T-helper 2 cell (primary cell): ENCODE measurements at places on chromosomes 3 and 15.

- no peak for DNase-seq
Measured at GRCh38 chr15:69085325-69086081, 71.0 kb downstream of the NOX5 start.

GRCh38 chr3:187739561-187740332 is 5.5 kb downstream of the BCL6 start:
- peak; percentile 66 for DNase-seq

DNA sequence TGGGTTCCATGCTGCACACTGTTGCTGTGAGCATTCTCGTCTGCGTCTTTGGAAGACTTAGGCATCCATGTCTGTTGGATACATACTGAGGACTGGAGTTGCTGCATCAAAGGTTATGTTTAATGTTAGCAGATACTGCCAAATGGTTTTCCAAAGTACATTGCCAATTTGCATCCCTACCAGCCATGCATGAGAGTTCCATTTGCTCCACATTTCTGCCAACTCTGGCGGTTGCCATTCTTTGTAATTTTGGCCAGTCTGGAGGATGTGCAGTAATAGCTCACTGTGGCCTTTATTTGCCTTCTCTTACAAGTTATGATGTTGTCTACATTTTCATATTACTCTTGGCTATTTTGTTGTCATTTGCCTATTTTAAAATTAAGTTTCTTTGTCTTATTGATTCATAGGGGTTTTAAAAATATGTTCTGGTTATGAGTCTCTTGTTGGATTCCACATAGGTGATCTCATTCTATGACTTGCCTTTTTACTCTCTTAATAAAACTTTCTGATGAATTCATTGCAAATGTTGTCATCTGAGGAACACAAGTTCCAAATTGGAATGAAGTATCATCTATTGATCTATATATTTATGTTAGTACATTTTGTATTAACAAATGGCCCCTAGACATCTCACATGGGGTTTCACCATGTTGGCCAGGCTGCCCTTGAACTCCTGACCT is 42.1 kb downstream of the FBLN2 start:
- no peak for DNase-seq

GRCh38 chr3:77328690-77329089 is 288.8 kb downstream of the ROBO2 start:
- no peak for DNase-seq

- no peak for DNase-seq
Measured at GRCh38 chr3:70640481-70640880, 328.0 kb upstream of the MDFIC2 start.

- peak; percentile 92 for DNase-seq
Measured at GRCh38 chr3:27721717-27722564, at the start of gene EOMES. Gene EOMES, minus strand, starts transcription at chr3:27722323. Its CDS starts 29 bp downstream, at chr3:27722294.

- DNase-seq: no peak
Measured at GRCh38 chr15:57504599-57504940, 87.1 kb upstream of the MYZAP start.

GRCh38 chr15:62994975-62995681 is 47.4 kb upstream of the TPM1 start:
- DNase-seq: no peak

GRCh38 chr3:52596658-52597265 is 60.4 kb downstream of the UQCC5 start:
- no peak for DNase-seq

DNA sequence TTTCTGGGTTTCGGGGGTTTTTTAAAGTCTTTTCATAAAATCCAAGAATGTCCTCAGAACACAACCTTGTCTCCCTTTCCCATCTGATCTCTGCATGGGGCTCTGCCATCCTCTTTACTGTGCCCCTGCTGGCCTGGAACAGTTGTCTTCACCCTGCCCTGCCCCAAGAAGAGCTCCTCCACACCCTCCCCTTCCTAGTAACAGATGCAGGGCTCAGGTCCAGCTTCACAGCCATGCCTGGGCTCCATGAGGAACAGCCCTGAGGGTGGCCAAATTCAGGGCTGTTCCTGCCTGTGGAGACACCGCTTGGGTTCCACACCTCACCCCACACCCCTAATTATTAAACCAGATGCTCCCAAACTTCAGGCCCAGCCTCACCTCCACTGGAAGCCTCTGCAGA is 12.9 kb upstream of the ULK3 start:
- DNase-seq: no peak

GRCh38 chr3:176328666-176329065 is 868.6 kb downstream of the TBL1XR1 start:
- no peak for DNase-seq

DNA sequence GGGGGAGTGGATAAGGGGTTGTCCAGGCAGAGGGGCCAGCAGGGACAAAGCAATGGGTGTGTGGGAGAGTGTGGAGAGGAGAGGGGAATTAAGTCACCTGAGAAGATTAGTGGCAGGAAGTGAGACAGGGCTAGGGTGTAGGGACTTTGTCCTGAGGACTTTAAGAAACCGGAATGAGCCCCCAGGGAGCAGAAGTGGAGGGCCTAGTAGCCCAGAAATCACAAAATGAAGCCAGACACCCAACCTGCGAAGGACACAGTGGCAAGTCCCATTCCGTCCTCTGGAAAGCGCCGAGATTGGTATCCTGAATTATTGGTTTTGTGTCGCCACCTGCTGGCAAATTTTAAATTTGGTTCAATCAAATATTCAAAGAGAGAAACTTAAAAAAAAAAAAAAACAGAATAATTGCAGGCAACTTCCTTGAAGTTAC is 78.0 kb upstream of the SLC25A36 start:
- DNase-seq: no peak

DNA sequence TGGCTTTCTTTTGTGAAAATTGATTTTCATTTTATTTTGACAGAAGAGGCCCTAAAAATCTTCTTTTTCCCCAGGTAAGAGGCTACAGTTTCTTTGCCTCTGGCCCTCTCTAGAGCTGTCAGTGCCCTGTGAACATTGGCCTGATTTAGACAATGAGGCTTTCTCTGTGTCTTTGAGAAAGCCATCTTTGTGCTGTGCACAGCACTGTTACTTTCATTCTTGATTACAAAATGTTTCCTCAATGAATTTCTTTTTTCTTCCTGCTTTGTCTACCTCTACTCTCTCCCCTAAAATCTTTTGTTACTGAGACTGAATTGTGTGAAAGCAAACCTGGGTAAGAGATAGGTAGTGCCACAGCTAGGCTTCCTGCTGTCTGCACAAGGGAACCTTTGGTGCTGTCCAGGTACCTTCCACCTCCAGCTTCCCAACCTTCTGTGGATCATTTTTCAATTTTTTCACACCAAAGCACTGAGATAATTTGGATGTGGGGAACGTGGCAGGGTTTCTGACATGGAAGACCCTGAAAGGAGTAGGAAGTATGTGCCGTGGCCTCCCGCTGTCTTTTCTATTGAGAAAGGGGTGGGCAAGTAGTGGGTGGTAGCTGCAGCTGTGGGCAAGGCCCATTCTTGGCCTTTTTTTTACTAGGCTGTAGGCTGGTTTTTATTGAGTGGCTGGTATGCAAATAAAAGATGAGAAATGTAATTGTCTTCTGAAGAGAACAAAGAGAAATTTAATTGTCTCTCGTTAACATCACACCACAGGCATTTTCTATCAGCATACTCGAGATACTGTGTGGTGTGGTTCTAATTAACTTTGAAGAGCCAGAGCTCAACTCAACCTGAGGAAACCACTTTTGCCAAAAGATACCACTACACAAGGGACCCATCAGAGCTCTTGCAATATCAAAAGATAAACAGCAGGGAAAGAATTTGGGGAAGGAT is 21.0 kb downstream of the RAB8B start:
- no peak for DNase-seq

DNA sequence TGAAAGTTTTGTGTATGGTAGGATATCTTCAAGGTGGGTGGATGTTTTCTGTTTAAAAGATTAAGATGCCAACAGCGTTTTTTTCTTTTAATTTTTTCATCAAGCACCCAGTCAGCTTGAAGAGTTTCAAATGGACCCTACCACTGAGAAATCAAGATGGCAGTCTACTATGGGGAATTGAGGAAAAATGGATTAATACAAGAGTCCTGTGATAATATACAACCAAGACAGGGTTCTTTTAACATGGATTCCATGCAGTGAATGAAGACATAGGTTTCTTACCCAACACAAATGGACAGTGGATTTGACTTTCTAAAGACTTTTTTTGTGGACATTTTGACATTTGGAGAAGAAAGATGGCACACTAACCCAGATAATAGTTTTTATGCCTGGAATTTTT is 2.5 kb upstream of the CHD2 start:
- DNase-seq: no peak

DNA sequence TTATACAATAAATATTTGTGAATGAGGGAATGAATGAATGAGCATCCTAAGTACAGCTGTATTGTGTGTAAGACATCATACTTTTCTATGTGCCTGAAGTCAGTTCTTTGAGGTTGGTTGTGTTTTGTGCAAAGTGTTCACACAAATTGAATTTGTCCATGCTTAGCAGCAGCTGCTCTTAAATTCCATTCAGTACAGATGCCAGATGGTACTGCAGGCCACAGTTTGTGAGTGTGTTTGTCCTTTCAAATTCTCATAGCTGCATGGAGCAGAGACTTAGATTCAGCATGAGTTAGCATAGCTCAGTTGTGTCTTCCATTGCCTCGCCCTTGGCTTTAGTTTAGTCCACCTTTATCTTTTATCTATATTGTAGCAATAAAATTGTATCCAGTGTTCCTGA is 3.8 kb upstream of the ZNF385D start:
- no peak for DNase-seq

DNA sequence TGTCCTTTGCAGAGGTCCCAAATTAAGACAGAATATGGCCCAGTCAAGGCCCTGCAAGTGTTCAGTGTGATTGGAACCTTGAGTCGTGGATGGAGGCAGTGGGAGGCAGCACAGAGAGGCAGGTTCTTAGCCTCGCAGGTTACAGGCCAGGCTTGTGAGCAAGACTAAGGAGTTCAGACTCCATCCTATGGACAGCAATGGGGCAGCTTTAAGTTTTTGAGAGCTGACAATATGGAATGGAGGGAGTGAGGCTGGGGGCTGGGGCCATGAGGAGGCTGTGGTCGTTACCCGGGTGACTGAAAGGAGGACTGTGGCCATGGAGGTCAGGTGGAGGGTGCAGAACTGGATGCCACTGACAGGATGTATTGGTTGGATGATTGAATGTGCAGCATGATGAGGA is 74.1 kb upstream of the PRR23C start:
- no peak for DNase-seq

DNA sequence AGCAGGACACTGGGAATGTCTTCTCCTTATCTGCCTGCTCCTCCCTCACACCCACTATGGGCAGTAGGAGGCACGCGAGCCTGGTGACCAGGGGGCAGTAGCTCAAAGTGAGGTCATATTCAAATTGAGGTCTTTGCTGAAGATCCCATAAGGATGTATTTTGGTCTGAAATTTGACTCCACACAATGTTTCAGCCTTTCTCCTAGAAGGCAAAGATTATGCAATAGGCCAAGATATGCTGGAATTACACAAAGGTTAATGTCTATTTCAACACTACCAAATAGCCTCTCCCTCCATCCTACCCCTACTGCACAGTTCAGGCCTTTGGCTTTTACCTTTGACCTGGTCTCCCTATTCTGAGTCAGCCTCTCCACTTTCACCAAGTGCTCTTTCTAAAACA is 203.0 kb downstream of the TIGIT start:
- DNase-seq: no peak

DNA sequence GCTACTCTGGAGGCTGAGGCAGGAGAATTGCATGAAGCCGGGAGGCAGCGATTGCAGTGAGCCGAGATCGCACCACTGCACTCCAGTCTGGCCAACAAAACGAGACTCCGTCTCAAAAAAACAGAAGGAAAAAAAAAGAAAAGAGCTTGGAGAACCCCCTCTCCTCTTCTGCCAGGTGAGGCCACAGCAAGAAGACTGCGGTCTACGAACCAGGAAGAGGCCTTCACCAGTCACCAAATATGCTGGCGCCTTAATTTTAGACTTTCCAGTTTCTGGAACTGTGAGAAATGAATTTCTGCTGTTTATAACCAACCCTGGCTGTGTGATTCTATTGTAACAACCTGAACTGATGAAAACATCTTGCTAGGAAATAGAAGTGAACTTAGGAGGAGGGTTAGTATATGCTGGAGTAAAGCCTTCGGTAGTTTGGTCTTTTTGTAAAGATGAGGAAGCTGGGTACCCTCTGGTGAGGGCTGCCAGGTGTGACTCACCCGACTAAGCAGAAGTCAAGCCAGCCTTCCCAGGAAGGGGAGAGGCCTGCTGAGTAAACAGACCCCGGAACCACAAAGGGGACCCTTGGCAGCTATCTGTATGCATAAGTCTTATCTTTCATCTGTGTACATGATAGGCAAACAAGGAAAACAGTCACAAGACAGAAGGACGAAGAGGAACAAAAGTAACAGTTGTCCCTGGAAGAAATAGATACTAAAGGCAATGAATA is 78.7 kb downstream of the KLF13 start:
- DNase-seq: no peak

DNA sequence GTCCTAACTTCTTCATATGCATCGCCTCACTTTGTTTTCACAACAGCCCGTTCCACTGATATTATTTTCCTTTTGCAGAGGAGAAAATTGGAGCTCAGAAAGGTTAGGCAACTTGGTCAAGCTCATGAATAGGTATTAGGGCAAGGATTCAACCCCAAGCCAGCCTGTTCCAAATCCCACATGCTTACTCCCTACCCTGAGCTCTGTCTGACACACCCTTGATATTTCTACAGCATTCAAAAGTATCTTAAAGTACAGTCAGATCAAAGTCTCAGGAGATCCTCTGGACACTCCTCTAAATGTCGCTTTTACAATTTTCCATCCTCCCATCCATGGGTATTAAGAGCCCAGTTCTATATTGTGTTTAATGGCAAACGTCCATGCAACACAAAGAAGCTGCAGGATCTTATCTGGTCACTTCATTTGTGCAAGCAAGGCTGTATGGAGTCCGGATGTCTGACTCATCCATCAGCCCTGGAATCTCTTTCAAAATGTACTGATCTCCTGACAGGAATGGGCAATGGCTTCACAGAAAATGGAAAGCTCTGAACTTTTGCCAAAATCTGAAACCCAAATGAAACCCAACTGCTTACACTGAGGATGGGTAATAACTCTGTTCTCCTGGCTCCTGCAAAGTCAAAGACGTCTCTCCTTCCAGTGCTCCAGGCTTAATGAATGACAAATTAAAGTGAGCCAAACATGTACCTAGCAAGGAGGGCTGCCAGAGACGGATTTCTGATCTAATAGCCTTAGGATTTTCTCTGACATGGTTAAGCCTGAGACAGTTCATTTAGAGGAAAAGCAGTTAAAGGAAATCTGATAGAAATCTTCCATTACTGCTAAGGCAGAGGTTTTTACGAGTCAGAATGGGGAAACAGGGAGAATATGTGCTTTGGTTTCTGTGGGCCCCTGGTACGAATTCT is 230.9 kb upstream of the RORA start:
- no peak for DNase-seq

GRCh38 chr3:170033489-170033888 is 4.3 kb upstream of the GPR160 start:
- no peak for DNase-seq

DNA sequence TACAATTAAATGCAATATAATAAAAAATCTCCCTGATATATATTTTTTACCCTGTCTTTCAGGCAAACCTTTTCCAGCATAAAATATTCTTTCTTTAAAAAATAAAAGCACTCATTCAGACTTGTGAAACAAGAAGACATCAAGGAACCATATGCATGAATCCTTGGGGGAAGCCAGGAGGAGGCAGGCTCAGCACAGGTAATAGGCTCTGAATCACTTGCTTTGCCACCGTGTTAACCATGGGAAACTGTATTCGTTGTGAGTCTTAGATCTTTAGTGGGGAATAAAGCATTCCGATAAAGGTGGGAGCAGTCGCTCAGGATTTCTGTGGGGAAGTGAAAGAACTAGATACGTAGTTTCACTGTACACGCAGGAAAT is 42.4 kb downstream of the FBN1 start:
- no peak for DNase-seq
